ENCODE measurements at places on chromosomes 6 and 20.

DNA sequence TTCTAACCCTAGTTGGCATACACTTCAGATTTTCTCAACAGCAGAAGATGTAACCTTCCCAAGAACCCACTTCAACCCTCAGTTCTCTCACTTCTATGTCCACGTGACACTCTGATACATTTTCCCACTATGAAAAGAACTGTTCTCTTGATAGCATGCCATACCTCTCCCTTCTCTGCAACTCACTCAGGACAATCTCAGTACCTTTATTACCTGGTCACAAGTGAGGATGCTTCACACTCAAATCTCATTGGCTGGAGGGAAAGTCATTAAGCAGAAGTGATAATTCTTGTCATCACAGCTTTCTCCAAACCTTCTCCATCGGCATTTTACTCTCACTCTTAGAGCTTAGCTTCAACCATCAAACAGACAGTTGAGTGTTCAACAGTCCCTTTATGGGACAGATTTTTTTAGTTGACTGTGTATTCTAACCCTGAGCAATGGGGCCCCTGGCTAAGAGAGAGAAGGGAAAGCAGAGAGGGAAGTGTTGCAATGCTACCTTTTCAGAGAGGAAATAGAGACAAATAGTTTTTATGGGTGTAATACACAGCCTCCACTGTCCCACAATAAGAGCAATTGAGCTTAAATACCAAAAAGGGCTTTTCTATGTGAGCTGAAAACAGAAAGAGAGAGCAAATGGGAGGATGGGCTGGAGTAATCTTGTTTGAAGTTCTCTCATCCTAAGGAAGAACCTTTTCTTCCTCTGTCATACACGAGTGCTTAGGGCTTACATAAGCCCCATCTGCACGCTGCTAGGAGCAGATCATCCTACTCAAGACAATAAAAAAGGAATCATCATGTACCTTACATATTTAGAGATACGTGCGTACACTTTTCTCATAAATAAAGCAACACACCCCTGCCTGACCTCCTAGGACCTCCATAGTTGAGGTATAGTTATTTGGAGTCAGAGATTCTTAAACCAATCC, 16.0 kb downstream of the HLA-DPA1 start:
- DNase-seq = no peak

GRCh38 chr20:40305303-40305702, 383.7 kb downstream of the MAFB start:
- no peak for DNase-seq

GRCh38 chr20:47648943-47649342, 136.3 kb downstream of the SULF2 start:
- no peak for DNase-seq

DNA sequence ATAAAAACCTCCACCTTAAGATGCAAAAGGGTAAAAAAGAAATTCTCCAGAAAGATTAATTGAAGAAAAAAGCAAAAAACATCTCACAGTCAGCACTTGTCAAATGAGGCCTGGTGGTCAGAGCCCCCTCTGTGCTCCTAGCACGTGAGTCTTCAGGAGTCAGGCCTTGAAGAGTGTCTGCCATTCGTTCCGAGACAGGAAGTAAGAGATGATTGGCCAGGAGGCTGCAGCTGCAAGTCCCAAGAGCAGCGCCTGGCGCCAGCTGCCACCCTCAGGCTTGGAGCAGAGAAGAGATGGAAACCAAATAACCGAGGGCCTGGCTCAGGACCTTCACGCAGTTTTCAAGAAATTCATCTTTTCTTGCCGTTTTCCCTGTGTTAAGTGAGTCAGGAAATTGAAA, 65.0 kb downstream of the FAM120B start:
- DNase-seq = no peak

DNA sequence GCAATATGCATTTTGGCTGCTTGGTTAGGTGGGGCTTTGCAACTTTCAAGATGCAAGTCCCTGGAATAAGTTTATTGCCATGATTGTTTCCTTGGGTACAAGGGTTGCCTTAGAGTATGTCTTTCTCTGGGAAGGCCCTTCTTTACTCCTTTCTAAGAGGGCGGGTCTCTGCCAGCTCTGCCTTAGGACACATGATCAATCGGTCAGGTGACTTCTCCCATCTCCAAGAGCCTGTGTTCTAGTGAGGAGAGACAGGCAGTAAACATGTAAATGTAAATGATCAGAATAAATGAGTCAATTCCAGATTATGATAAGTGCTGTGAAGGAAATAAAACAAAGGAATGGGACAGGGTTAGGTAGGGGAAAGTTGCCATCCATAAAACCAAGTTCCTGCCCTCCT, 43.2 kb upstream of the BCAS1 start:
- DNase-seq = no peak

GRCh38 chr6:139240161-139241010, 51.4 kb downstream of the TXLNB start:
- no peak for DNase-seq

DNA sequence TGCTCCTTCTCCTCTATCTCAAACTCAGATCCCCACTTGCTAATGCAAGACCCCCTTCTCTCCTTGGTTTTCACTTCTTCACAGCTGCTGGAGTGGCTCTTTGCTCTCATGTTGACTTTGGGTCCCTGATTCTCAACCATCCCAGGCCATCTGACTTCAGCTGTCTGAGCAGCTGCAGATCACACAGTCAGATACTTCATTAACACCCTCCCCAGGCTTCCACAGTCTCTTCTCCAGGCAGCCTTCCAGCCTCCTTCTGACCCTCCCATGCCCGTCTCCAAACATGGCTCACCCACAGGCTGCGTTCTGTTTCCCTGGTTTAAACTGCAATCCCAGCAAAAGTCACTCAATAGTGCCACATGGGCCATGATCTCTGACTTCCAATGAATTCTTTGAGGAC, 65.4 kb downstream of the HIVEP2 start:
- DNase-seq = no peak

DNA sequence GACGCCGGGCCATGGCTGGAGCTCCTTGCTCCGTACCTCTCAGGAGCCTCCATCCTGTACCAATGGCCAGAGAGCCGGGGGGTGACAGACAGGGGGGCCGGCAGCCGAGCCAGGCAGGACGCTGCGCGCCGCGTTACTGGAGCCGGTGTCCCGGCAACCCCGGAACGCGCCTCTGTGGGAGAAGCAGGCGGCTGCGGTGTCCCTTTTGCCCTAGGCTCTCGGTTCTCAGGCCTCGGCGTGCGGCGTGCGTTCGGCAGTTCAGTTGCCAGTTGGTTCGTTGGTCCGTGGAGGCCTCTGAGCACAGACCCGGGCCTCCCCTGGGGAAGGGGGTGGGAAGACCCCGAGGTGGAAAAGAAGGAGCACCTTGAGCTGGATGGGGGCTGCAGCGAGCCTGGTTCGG, at the start of gene SPATS1:
Gene SPATS1 (plus strand): TSS at position 162 of the 400 bp plus-strand sequence. CDS start 446 bp downstream, outside the sequence.
- DNase-seq = no peak

GRCh38 chr6:49499126-49499525, 597 bp upstream of the GLYATL3 start:
- no peak for DNase-seq

DNA sequence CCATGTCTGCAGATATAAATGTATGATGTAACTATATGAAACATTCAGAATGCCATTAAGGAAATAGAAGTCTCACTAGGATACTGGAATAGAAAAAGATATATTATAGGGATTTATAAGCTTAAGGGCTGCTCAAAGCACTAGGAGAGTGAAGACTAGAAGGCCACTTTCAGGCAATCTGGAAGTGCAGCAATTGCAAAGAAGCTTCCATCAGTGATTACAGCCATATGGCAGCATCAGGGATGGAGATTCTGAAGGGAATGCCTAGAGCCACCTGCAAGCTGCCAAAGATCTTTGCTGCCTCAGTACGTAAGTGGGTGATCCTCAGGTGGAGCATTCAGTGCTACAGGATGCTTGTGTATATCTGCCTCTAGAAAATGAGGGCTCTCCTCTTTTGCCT, 796.2 kb upstream of the EPHA7 start:
- no peak for DNase-seq

DNA sequence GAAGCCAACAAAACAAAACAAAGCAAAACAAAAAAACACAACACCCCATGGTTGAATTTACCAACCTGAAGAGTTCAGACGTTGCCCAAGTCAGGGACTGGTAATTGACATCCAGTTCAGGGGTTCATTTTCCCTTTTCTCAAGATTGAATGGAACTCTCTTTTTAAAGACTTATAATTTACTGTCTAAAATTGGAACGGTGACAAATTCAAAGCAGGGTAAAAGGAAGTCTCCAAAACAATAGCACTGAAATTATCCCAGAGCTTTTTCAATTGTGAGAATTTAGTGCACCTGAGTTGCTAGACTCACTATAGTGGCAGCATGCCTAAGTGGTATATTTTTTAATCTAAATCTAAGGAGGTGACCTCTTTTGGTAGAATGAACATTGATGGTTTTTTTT, 90.9 kb upstream of the PREP start:
- DNase-seq = no peak

GRCh38 chr6:93376026-93376540, 43.3 kb downstream of the EPHA7 start:
- DNase-seq = no peak

DNA sequence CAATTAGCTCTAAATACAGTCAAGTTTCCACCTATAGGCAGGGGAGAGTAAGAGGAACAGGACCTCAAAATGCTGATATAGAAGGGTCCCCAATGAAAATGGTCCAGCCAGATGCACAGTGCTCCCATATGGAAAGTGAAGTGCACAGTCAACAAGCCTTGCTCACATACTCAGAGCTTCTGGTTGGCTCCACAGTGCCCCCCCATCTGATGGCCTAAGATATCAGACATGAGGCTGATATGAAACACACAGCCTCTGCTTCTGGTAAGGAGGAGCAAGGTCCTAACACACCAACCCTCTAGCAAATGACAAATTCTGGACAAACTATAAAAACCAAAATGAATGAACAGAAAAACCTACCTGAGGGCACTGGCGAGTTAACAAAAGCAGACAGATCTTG, 111.4 kb upstream of the EMILIN3 start:
- DNase-seq = no peak

GRCh38 chr20:23212464-23212995, 126.4 kb upstream of the CD93 start:
- no peak for DNase-seq

DNA sequence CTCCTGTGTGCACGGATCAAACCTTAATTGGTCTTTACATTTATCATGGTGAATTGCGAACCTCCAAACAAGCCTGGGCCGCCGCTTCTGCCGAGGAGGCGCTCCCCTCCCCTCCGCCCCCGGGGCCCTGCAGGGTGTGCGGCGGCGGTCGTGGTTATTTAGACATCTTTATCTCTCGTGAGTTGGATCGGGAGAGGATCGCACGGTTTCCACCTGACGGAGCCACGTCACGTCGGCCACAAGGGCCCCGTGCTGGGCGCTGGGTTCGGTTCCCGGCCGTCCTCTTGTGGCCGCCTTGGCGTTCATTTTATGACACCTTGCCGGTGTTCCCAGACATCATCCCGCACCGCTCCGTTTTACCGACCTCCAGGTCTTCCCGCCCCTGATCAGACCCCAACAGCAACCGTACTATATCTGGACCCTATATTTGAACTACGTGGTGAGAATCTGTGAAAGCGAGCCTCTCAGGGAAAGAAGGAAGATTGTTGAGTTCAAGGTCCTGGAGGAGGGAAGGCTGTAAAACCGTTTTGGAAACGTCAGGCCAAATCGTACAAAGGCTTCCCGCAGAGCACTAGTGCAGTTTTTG, 1.3 kb upstream of the CNR1 start:
- peak; percentile 20 for DNase-seq

DNA sequence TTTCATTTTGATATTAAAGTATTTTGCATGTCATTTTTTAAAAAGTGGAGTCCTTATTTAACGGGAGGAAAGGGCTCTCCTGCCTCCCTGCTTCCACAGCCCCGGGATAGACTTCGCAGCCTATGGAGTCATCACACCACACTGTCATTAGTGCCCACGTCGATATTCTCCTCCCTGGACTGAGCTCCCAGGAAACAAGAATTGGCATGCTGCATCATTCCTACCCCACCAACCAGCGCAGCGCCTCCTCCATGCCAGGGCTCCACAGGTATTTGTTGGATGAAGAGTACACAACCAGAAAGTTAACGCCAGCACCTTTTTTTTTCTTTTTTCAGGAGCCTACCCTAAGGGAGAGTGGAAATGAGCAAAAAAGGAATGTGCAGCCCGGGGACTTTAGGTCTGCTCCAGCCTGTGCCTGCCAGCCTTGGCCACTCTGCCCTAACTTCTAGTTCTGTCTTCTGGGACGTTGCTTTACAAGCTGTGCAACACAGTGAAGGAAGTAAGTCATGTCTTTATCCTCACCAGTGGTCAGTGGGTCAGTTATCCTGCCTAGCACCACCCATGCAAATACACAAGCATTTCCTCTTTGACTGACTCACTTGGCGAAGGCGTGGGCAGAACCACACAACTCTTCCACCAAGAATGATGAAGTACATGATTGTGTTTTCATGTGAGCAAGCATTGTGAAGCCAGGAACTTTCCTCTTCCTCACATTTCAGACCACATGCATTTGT, 180.7 kb upstream of the UST start:
- DNase-seq = no peak

DNA sequence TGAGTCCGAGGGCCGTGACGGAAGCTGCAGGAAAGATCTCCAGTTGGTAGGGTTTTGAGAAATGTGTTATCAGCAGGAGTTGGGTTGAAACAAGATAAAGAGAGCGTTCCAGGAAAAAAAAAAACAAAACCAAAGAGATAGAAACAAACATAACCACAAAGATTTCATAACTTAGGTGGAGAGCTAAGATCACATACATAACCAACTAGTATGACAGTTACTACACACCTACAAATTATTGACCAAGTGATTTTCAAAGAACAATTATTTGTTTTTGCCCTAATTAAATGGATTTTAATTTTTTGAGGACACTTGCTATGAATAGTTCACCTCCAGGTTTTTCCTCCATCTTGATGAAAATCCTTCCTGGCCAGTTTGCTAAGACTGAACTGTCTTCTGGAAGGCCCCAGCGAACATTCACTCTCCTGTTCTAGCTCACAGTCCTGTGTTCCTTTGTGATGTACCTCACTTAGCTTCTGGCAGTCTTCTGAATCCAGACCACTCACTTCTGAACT, 69.4 kb downstream of the SNX9 start:
- no peak for DNase-seq

DNA sequence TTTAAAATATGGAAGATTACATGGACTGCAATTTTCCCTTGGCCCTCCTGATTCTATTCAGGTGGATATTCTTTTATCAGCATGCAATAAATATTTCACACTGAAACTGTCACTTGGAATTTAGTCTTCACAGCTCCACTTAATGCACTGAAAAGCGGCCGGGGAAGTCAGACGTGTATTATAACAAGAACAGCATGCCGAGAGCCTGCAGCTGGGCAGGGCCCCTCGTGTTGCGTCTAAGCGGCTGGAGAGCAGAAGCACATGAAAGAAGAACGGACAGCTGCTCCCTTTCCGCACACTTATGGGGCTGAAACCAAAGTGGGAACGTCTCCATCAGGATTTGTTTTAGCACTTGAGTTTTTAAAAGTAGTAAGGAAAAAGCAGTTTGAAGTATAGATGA, 57.2 kb downstream of the LYRM4 start:
- DNase-seq = no peak

DNA sequence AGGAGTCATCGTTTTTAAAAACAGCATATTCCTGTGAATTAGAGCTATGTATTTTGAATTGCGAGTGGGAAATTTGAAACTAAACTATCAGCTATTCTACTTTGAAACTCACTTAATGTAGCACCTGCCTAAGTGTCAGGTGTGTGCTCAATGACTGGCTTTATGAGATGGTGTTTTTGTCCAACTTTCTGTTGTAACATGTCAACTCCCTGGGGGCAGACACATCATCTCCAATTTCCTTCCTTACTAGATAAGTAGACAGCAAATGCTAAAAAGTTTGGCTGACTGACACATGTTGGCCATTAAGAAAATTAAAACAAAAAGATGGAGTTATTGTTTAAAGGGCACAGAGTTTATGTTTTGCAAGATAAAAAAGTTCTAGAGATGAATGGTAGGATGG, 226.9 kb downstream of the TFAP2B start:
- no peak for DNase-seq

GRCh38 chr6:151176911-151177770, 62.6 kb upstream of the AKAP12 start:
- no peak for DNase-seq
